Natural killer cell treated with Interleukin-12 subunit alpha and Interleukin-12 subunit beta and Interleukin-15 and Interleukin-18, amount 100 ng/mL, for 72 hours (primary cell): ENCODE measurements at places on chromosomes 12 and 14. TPM values are rescaled to one million over a fixed set of nuclear protein-coding genes. Genes with fewer than 3 reads are reported as not detected.
A peak's percentile ranks its signal among the peaks of the same experiment; 100 is the strongest.

- no peak for DNase-seq
Observed at GRCh38 chr14:100975671-100976070, 72.1 kb upstream of the RTL1 start.

DNA sequence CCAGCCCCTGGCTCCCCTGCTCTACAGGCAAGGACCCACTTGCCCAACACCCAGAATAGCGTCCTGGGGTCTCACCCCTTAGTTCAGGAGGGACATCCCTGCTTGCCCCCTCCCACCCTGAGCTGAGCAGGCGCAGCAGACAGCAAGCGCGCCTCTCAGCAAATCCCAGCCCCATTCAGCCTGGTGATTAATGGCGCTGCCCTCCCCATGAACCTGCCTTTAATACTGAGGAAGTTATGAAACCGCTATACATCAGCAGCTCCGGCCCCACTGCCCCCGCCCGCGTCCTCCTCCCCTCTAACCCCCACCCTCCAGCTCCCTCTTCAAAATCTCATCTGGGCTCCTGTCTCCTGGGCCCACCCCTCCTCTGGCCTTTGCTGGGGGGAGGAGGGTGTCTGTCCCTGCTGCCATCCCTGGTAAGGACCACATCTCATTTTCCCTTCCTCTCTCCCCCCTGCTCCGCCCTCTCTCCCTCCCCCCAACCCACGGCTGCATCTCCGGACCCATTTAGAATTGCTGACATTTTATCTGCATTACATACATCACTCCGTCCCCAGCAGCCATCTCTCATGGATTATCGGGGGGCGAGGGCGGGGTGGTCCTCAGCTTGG lies 7.1 kb upstream of the SMUG1 start:
- DNase-seq: no peak

DNA sequence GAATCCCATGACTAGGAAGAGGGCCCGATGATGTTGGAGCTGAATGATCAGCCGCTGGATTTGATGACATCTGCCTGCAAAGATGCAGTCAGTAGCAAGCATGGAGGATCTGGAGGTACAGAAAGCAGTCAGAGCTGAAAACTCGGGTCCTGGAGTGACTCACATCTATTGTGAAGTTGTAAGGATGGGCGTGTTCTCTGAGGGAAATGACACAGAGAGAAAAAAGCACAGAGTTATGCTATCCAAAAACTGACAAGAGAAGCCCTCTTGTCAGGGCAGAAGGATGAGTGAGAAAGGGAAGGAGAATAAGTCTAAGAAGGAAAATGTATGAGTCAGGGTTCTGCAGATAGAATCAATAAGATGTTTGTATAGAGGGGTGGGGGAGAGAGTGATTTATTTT lies 380.4 kb upstream of the CCDC196 start:
- no peak for DNase-seq

GRCh38 chr12:121181181-121181580 lies 28.7 kb upstream of the P2RX4 start:
- no peak for DNase-seq

GRCh38 chr14:64450255-64450654 lies 15.0 kb upstream of the AKAP5 start:
- DNase-seq: no peak

DNA sequence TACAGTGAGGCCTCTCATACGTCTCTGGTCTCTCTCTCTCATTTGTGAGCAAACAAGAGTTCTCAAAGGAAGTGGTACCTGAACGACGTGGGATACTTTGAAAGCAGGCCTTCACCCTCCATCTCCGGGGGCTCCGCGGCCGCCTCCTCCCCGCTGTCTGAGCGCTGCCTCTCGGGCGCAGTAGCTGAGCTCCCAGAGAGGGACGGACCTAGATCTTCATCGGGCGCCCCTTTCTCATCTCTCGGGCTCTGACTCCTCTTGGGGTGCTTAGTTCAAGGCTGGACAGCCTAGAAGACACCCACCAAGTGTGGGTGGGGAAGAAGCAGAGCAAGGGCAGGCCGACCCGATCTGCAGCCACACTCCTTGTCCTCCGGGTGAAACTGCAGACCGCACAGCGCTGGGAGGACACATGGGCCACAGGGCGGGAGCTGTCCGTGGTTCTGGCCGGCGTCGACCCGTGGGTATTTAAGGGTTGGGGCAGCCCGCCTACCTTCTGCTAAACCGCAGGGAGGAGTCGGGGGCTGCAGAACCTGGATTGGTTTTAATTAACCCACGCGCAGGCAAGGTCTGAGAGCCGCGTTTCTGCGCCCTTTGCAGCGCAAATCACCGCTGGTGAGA lies 92.7 kb downstream of the PAH start:
- DNase-seq: no peak

GRCh38 chr12:2651068-2651965 lies 143.5 kb upstream of the FKBP4 start:
- no peak for DNase-seq

DNA sequence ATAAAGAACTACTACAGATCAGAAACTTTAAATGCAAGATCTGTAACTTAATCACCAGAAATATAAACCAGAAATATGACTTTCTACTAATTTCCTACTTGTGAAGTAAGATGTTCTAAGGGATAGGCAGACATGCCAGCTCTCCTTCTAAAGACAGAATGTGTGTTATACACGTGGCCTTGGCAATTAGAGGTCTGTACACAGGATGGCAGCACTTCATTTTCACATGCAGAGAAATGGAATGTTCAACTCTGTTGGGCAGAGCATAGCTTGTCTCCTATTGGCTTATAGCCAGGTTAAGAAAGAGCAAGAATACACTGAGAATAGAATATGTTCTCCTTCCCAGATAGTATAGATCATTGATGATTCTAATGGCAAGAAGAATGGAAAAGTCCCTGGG lies 403.8 kb downstream of the DAD1 start:
- DNase-seq: no peak

DNA sequence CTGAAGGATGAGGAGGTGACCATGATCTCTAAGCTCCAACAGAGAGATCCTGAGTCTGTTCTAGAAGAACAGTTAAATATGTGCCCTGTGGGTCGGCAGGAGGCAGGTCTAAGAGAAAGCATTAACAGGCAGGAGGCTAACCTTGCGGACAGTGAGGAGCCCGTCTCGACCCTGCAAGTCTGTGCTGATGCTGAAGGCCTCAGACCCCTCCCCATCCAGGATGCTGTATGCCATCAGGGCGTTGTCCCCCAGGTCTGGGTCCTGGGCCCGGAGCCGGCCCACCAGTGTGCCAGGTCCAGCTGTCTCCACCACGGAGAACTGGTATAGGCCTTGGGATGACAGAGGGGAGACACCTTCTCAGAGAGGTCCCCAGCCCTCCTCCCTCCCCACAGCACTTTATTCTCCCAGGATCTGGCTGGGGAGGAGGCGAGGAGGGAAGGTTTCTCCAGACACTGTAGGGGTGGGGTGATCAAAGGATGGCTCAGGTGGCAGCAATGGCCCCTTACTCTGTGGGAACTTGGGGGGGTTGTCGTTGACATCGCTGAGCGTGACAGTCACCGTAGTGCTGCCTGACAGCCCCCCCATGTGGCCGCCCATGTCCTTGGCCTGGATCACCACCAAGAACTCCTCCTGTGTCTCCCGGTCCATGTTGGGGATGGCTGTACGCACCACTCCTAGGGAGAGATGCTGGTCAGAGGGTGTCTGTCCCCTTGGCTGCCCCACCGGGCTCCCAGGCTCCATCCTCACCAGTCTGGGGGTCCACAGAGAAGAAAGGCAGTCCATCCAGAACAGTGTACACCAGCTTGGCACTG lies 3.1 kb downstream of the CDH24 start:
- no peak for DNase-seq

DNA sequence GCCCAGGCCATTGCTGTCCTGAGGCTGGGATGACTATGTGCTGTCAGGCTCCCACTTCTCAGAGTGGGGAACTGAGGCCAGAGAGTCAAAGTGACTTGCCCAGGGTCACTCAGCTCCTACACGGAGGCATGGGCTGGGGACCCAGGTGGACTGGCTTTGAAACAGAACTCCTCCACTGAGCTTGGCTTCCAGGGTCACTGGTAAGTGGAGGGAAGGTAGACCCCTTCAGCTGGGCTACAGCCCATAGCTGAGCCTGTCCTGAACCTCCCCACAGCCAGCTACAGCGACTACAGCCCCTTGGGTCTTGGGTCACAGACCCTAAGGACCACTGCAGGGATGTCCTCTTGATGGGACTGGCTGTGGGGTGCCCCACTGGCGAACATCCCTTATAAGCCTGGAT lies 40.3 kb upstream of the TRAF3 start:
- no peak for DNase-seq

DNA sequence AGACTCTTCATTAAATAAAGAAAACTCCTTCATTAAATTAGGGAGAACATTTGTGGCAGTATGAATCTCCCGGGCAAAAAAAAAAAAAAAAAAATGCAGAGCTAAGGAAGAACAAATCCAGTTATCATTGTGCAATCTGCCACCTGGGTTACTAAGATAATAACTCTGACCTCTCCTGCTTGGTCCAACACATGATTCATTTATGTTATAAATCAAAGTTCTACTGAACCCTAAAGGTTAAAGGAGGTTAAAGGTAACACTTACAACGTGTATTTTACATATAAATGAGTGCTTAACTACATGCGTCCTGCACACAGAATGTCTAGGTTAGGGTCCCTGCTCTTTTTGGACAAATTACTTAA lies 4.2 kb downstream of the TGFB3 start:
- no peak for DNase-seq

DNA sequence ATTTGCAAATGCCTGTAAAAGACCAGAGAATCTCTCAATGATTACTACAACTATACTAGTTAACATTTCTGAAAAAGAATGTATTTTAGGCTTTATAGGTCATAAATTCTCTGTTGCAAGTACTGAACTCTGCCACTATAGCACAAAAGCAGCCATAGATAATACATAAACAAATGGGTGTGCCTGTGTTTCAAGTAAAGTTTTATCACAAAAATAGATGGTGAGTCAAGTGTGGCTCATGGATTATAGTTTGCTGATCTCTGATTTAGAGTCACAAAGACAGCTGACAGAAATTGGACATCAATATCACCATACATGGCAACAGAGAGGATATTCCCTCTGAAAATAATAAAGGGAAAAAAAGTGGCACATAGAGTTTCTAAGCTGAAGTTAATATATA lies 68.1 kb downstream of the FSCB start:
- DNase-seq: no peak

DNA sequence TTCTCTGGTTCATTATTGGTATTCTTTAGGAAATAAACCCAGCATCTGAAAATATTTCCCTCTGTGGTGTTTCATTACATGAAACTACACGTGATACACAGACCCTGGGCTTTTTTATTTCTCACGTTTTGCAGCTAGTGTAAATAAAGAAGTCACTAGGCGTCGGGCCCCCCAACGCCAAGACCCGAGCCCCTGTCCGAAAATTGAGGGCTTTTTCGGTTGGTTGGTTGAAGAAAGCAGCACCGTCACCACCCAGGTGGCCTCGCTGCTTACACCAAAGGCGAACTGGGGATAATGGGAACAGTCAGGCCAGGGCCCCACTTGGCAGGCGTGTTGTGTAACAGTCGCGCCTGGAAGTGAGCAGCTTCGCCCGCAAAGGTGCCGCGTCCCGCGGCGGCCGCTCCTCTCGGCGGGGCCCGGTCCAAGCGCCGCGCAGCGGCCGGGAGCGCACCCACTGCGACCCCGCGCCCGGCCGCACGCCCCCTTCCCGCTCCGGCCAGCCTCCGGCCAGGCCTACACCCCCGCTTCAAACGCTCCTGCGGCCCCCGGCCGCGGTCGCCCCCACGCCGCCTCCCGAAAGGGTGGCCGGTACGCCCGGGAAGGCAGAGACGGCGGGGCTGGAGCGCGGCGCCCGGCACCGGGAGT lies 1.2 kb downstream of the DUSP16 start:
- DNase-seq: peak; percentile 69

- no peak for DNase-seq
Observed at GRCh38 chr12:98471085-98471484, 44.3 kb upstream of the TMPO start.

- DNase-seq: no peak
Observed at GRCh38 chr14:89637581-89637980, 220.5 kb upstream of the FOXN3 start.

DNA sequence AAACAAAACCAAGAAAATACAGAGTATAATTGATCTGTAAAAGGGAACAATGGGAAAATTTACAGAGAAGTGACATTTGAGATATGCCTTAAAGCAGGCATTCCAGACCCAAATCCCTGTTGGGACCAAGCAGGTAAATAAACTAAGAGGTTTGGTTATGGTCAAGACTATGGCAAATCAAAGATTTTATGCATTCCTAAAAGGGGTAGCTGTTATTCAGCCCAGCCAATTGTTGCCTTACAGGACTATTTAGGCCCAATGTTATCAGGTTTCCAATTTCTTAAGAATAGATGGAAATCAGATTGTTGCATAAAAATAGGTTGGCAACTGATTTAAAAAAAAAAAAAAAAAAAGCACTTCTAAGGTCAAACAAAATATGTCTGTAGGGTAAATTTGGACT lies 5.3 kb downstream of the DNAI7 start:
- no peak for DNase-seq

DNA sequence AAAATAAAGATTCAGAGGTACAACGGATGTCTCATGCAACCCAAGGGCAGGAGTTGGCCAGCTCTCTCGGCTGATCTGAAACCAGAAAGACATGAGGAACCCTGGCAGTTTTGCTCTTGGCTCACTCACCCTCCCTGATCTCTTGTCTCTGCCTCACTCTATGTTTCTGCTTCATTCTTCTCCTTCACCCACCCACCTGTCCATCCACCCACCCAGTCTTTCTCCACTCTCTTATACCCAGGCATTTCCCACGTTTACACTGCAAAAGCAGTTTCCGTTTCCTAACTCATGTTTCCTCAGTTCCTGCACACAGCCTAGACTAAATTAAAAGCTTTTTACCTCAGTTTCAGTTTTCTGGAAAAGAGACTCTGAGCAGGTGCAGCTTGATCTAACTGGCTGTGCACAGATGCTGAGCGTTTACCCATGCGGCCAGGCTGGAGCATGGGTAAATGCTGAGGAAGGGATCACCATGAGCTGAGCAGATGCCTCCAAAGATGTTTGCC lies 157.6 kb downstream of the PRKCH start:
- DNase-seq: no peak

DNA sequence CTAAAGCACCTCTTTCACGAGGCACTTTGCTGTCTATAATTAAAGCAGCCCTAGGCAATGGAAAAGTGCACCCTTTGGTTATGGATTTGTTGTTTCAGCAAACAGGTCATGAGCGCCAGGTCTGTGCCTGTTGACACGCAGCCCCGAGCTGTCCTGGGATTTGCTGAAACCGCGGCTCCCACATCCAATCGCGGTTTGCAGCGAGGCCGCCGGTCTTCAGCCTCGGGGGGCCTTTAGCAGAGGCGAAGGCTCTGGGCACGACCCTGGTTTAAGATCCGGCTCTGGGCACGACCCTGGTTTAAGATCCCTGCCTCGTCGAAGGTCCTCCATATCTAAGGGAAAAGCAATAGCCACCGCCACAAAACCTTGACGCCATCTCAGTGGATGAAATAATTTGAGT lies 79.2 kb downstream of the GLT1D1 start:
- DNase-seq: no peak

DNA sequence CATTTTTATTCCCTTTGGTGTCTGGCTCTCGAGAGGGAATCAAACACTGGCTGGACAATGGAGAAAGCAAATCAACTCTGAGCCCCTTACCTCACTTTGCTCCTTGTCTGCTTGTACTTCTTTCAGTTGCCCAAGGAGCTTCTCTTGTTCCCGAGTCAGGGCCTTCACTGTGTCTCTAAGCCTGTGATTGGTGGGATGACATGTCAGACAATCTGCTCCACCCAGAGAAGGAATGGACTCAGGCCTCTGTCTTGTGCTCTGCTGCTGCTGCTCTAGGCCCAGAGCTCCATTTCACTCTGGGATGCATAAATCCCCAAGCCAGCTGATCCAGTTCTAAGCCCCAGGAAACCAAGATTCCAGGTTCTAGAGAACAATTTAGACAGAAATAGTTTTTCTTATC lies 7.6 kb downstream of the CALCOCO1 start:
- DNase-seq: no peak

Gene CLIP1
- total RNA-seq: 75.4 TPM

Gene KRT3
- not detected for total RNA-seq

Gene LRRC9
- not detected for total RNA-seq

Gene ACRBP
- 0.98 TPM for total RNA-seq
